Globus pallidus (tissue), 1 donor: ENCODE measurements at places on chromosomes 6 and 20.

DNA sequence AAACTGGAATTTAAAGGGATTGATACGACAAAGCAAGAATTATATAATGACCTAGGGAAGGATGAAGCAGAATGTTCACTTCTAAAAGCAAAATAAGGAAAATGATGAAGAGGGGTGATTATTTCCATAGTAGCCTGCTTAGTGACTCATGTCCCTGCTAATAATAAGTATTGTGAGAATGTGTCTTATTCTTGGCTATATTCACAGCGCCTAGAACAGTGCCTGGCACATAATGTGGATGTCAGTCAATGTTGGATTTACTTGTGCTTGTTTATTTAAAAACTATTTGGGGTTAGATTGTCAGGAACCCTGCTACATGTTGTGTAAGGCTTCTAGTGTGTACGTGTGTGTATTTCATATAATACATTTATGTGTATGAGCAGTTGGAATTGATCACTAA is 85.1 kb downstream of the ZFAND3 start:
- no peak for DNase-seq

- DNase-seq, result no peak
Observed at GRCh38 chr6:6453186-6453585, 132.7 kb upstream of the F13A1 start.

- DNase-seq, result peak; percentile 24
Observed at GRCh38 chr20:11672959-11673358, 244.7 kb upstream of the BTBD3 start.

GRCh38 chr20:34388000-34388399 is 24.9 kb downstream of the ITCH start:
- DNase-seq, result no peak

DNA sequence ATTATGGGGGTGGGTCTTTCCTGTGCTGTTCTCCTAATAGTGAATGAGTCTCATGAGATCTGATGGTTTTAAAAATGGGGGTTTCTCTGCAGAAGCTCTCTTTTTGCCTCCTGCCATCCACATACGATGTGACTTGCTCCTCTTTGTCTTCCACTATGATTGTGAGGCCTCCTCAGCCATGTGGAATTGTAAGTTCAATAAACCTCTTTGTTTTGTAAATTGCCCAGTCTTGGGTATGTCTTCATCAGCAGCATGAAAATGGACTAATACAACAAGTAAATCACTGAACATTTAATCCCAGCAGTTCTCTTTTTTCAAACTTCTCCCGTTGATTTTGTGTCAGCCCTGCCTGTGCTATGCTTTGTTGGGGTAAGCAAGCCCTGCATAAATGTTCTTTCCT is 95.2 kb downstream of the FAM217A start:
- DNase-seq, result no peak

- no peak for DNase-seq
Observed at GRCh38 chr6:143014764-143015163, 45.9 kb upstream of the AIG1 start.

GRCh38 chr20:13610184-13610583 is 28.5 kb downstream of the TASP1 start:
- DNase-seq, result no peak

GRCh38 chr6:38877721-38878120 is 162.6 kb downstream of the DNAH8 start:
- no peak for DNase-seq

DNA sequence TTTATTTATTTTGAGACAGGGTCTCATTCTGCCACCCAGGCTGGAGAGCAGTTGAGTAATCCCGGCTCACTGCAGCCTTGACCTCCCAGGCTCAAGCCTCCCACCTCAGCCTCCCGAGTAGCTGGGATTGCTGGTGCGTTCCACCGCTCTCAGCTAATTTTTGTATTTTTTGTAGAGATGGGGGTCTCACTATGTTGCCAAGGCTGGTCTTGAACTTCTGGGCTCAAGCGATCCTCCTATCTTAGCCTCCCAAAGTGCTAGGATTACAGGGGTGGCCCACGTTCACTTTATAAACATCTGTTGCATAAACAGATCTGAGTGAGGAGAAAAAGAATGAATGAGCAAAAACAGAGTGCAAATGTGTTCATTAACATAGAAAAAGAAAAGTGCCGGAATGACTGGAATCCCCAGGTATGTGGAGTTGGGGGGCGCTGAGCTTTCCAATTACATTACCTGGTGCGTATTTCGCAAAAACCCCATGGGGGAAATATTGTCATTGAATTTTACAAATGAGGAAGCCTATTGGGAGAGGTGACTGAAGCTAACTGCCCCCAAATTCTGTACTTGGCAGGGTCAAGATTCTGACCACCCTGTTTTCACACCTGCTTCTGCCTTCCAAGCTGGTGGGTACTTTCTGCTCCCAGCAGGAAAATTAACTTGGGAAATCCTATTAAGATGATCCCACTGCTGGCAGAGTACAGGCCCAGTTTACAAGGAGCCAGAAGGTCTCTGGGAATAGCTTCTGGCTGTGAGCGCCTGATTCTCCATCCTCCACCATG is 207.7 kb upstream of the JARID2 start:
- DNase-seq, result no peak

GRCh38 chr6:143295932-143296331 is 154.6 kb downstream of the ADAT2 start:
- no peak for DNase-seq

- no peak for DNase-seq
Observed at GRCh38 chr6:99993146-99993532, 884 bp downstream of the MCHR2 start.

DNA sequence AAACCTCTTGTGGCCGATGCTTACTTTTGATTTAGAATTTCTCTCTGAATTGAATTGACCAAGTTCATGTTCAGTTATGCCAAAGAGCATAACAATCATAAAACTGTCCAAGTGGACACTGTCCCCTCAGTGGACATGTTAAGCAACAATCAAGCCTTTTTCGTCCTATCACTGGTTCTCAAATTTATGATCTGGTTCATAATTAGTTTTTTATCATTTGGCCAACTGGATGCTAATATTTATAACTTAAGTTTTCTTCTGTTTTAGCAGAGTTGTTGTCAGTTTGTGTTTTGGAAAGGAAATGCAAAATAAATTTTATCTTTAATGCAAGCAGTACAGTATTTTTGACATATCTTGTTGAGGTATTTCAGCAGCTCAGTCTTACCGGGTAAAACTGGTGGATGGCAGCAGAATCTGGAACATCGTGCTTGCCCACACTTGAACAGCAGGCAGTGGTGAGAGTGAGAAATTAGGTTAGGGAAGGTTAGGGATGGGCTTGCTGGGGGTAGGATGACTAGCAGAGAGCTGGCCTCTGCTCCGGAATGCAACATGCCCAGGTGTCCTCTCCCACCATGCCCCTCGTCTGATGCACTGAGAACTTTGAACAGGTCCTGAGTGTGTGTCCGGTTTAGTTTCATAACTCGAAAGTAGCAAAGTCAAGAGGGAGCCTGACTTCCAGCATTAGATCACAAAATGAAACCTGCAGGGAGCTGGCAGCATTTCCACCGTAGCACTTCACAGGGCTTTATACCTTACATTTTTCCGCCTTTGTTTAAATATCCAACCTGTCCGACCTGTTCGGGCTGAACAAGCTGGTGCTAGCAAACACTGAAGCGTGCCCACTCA is 93.1 kb downstream of the RREB1 start:
- no peak for DNase-seq

- DNase-seq, result no peak
Observed at GRCh38 chr6:127118298-127119101, at the start of gene RSPO3. Gene RSPO3 (plus strand): TSS chr6:127118671. CDS start chr6:127119193, 522 bp downstream.

- DNase-seq, result no peak
Observed at GRCh38 chr20:33578510-33578909, 83.6 kb upstream of the C20orf144 start.

DNA sequence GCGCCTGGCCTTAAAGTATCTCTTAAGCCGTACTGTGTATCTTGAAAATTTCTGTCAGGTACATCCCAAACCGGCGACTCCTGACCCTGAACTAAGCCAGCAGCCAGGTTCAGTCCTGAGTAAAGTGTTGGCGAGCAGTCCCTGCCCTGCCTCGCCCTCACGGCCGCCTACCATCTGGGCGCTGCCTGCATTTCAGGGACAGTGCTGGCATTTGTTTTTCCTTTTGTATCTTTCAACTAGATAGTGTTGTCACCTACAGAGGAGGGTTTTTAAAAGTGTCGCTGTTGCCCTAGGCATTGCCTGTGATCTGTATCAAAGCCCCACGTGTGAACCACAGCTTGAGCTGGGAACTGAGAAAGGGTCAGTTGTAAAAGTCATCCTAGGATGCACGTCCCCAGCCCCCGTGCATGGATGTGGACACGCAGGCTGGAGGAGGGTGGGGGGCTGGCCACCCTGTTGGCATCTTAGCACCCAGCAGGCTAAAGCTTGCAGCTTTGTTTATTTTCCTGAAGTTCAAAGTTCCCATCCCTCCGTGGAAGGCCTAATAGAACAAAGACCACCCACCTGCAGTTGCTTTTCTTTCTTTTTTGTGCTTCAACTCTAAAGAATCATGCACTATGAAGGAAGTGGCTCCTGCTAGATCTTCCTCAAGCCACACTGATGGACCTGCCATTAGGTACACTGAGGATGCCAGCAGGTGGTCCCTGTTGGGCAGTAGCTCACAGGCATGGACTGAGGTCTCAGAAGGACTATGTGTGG is 136.8 kb downstream of the ZDHHC14 start:
- no peak for DNase-seq

GRCh38 chr6:162151021-162151665 is 576.4 kb downstream of the PRKN start:
- DNase-seq, result peak; percentile 11

- no peak for DNase-seq
Observed at GRCh38 chr20:13102694-13103093, 93.9 kb downstream of the SPTLC3 start.

DNA sequence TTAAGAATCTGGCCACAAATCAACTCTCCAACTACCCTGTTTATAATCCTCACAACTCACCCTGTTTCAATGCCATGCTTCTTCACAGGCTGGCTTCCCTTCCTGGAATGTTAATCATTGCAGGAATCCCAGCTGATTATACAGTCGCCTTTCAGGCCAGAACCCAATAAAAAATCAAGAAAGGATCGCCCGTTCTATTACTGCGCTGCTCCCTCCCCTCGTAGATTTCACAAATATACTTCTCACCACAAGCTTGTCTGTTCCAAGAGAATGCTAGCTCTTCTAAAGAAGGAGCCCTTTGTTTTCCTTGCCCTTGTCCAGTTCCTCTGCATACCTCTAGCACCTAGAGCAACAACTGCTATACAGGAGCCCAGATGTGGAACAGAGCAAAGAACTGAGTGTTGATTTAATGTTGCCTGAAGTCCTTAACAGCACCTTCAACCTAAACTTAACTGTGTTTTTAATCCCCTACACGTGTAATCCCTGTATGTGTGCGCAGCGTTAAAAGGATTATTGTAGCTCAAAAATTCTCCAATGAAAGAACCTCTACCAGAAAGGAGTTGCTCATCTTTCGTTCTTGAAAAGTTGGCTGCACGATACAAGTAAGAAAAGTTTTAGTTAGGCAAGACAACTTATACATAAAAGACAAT is 988 bp downstream of the ECHDC1 start:
- DNase-seq, result peak; percentile 16

DNA sequence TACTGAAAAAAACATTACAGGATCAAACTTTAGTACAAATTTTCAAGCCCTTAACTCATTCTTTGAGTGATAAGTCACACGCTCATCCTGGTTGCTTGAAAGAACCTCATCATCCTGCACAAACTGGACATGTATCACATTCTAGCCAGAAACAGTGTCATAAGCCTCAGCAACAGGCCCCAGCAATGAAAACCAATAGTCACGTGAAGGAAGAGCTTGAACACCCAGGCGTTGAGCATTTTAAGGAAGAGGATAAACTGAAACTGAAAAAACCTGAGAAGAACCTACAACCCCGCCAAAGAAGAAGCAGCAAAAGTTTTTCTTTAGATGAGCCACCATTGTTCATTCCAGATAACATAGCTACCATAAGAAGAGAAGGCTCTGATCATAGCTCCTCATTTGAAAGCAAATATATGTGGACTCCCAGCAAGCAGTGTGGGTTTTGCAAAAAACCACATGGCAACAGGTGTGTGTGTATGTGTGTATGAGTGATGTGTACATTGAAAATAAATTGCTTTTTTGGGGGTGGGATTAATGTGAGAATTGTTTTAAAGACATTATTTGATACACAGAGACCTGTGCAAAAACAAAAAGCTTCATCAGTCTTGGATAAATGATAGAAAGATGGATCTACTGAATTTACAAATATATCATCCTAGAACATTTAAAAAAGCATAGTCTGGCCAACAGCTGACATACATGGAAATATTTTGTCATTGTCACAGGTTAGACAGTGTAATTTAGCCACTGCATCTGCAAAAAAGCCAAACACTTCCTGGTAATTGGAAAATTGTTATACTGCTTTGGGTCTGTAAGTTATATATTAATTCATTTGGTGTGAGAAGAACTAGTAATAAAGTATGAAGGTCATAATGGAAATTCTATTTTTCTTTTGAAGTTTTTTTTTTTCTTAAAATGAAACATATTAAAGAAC is 50.1 kb downstream of the PHF3 start:
- DNase-seq, result peak; percentile 16

DNA sequence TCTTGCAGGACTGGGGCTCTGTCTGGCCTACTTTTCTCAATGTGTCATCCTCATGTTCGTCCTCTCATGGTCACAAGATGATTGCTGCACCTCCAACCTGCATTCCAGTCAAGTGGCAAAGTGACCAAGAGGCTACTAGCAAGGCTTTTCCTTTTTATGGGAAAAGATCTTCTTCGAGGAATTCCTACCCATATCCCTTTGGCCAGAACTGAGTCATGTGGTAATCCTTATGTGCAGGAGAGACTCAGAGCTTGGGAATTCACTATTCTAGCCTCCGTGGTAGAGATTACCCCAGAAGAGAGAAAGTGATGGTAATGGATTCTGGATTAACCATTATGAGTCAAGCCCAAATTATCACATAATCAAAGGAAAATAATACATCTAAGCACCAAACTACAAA is 162.7 kb downstream of the KCNQ5 start:
- DNase-seq, result no peak

- DNase-seq, result no peak
Observed at GRCh38 chr20:4120921-4121321, 105.6 kb upstream of the RNF24 start.

- DNase-seq, result no peak
Observed at GRCh38 chr20:62141043-62141396, 2.2 kb downstream of the PSMA7 start.

DNA sequence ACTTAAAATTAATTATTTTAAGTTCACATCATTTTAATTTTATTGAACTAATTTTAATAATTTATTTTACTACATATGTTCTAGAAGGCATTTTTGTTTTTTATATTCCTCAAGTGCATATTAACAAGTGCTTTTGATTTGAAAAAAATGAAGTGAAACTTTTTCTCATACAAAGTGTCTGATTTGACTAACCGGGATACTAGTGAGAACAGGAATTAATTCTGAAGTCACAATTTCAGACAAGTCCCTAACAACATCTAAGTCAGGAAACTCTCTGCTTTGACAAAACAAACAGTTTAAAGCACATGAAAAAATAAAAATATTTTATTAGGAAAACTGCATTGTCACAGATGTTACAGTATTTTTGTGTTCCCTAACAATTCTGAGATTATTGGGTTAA is 1166.3 kb upstream of the CITED2 start:
- no peak for DNase-seq

- no peak for DNase-seq
Observed at GRCh38 chr20:37382482-37383120, 36.7 kb downstream of the SRC start.
